Muscle of back (tissue), 13 donors: ENCODE measurements at places on chromosomes 13 and 19. TPM values are rescaled to one million over a fixed set of nuclear protein-coding genes. Genes with fewer than 3 reads are reported as not detected.

DNA sequence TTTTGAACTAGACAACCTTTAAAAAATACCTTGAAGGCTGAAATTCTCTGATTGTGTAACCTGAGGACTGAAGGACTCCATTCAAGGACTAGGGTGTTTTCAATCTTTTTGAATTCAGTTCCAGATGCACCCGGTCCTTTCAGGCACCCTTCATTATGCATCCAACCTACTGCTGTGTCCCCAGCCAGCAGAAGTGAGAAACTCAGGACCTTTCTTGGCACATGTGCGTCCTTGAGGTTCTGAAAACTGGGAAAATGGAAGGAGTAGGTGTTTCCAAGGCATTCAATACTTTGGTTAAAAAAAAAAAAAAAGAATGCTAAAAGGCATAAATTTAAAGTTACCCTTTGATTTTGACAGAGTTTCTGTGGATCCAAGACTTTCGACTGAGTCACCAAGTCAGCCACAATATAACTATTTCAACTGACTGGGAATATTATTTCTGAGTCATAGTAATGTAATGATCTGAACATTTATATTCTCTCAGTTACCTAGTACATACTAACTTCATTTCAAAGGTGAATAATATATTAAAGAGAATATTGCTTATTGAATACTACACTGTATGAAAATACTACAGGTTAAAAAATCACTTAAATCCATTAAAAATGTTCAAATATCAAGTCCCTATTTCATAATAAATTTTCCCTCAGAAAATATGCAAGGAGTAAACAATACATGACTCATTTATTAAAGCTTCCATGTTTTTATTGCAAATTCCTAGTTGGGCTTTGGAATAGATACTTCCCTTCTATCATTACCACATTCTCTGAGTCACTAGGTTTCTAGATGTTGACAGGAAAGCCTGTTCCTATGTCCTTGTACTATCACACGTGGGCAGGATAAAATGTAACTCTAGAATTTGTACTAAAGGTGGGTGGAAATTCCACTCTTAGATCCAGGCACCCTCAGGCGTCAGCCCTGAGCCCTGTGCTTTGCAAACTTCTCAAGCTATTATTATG, 2.4 kb upstream of the ITGBL1 start:
- DNase-seq = peak; percentile 82

DNA sequence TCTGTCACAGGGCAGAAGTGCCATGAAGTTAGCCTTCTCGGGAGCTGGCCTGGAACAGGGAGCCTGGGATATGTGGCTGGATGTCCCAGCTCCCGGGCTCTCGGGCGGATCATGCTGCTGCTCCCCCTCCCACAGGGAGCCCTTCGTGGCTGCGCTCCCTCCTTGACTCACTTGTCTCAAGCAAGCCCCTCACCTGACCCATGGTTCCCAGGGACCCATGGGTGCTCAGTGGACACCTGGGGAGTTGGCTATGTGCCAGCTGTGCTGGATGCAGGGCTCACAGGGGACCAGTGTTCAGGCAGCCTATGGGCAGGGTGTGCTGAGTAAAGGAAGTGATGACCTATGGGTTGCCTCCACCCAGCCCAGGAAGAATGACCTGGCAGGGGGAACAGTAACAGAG, 213.1 kb upstream of the SGCG start:
- peak; percentile 4 for DNase-seq

DNA sequence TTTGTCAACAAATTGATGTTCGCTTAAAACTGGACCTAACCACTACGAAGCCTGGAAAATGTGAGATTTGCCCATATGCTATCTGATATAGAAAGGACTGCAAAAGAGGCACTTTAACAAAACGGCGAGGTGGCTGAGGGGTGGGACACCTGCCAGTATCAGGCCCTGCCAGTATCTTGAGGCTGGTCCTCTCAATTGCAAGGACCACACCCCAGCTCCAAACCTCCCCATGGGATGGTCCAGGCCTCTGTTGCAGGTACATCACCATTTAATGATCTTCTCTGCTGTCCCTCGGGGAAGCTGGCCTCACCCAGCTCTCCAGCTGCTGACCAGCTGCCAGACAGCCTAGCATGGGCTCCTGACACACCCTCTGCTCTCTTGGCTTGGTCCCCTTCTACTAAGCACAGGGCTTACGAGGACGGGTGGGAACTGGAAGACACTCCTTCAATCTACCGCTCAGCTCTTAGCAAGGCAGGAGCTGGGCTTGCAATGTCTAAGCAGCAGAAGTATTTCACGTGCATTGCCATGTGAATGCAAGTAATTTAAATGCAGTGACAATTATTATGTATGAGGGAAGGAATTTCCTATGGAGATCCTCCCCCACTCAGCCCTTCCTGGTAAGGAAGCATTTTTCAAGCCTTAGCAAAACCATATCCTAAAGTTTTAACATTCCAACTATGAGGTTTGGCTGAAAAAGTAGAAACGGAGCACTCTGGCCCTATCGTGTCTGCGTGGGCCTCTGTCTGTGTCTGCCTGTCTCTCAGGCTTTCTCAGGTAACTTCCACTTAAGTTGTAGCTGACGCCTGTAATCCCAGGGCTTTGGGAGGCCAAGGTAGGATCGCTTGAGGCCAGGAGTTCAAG, 63.9 kb downstream of the LATS2 start:
- DNase-seq = peak; percentile 94

TGFBR3L gene
- 0.46 TPM for polyA plus RNA-seq

DNA sequence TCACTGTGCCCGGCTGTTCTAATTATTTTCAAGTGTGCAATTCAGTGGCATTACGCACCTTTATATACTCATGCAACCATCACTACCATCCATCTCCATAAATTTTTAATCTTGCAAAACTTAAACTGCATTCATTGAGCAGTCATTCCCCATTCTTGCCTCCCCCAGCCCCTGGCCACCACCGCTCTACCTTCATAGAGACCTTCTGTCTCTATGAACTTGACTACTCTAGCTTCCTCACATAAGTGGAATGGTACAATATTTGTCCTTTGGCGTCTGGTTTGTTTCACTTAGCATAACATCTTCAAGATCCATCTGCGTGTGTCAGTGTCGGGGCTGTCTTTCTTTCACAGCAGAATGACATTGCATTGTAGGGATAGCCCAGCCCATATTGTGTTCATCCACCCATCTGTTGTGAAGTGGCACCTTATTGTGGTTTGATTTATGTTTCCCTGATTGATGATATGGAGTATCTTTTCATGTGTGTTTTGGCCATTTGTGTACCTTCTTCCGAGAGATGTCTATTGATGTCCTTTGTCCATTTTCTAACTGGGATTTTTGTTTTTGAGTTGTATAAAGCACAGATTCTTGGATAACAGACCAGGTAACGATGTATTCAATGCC, 64.8 kb upstream of the FLT1 start:
- no peak for DNase-seq

IRGC gene
- not detected for polyA plus RNA-seq

DNA sequence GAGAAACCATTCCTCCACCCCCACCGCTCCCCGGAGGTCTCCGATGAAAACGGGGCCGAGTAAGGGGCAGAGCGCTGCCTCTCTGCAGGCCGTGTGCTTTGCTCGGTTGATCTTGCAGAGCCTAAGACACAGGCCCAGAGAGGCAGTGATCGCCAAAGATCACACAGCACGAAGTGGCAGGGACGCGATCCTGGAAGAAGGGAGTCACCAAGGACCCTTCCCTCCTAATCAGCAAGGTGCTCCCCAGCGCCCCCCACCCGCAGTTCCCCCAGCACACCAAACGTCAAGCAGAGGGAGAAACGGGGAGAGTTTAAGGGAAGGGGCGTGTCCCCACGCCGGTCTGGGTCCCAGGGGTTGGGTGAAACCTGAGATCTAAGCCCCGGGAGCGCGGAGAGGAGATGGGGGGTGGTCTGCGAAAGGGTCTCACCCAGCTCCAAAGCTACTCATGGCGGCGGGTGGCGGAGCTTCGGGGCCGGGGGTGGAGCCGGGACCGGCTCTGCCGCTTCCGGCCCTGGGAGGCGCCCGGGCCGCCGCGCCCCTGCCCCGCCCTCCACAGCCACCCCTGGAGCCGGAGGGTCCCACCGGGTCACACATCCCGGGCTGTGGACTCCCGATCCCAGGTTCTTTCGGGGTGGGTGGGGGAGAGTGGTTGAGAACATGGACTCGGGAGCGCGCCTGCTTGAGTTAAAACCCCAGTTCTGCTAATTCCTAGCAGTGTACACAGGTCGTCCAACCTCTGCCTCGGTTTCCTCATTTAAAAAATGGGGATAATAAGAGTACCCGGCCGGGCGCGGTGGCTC, at the start of gene EML2:
TSS of gene EML2 (minus strand) at position 468 of the 800 bp plus-strand sequence. CDS start at position 447, 21 bp downstream.
- peak; percentile 20 for DNase-seq
